ENCODE measurements at places on chromosomes 1 and 21. TPM values are rescaled to one million over a fixed set of nuclear protein-coding genes. Genes with fewer than 3 reads are reported as not detected.

GRCh38 chr1:235910357-235911299 lies 43.9 kb upstream of the LYST start:
- no peak overlapping the region for H3K4me3 ChIP-seq
- no peaks in the 10 kb centered on the region for H3K36me3 ChIP-seq
- peaks cover 4% of the 10 kb centered on the region for H3K4me1 ChIP-seq
- DNase-seq, result no peak

DNA sequence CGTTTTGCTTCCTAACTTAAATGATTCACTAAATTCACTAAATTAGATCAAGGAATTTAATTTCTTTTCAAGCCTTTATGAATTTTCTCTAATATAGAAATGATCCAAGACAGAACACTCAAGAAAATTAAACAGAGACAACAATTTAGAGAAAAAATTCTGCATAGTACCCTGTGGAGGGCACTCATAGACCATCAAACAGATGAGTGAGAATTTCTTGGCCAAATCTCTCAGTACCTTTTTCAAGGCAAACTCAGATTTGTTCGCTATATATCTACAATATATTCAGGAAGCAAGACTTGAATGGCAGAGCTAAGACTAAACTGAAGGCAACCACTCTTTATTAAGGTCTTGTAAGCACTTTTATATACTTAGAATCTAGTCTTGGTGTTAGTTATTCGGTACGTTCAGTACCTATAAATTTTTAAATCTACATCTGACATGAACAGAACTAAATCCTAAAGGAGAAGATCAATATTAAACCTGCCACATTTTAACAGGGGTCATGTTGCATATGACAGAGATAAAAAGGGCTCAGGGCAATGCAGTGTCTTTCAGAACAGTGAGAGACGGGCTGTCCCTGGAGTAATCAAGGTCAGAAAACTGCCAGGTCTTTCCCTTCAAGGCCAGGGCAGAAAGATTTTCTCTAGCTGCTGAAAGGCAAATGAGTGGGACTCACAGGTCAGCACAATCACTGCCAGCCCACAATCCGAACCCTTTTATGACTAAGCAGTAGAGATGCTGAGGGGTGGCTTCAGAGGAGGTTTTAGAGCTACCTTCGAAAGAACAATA lies 118.8 kb upstream of the TMPRSS15 start:
- no peaks in the 10 kb centered on the region for H3K27me3 ChIP-seq
- no peaks in the 10 kb centered on the region for H3K36me3 ChIP-seq
- H3K4me1 ChIP-seq, result no peaks in the 10 kb centered on the region
- no peak overlapping the region for H3K27ac ChIP-seq
- no peak for DNase-seq

DNA sequence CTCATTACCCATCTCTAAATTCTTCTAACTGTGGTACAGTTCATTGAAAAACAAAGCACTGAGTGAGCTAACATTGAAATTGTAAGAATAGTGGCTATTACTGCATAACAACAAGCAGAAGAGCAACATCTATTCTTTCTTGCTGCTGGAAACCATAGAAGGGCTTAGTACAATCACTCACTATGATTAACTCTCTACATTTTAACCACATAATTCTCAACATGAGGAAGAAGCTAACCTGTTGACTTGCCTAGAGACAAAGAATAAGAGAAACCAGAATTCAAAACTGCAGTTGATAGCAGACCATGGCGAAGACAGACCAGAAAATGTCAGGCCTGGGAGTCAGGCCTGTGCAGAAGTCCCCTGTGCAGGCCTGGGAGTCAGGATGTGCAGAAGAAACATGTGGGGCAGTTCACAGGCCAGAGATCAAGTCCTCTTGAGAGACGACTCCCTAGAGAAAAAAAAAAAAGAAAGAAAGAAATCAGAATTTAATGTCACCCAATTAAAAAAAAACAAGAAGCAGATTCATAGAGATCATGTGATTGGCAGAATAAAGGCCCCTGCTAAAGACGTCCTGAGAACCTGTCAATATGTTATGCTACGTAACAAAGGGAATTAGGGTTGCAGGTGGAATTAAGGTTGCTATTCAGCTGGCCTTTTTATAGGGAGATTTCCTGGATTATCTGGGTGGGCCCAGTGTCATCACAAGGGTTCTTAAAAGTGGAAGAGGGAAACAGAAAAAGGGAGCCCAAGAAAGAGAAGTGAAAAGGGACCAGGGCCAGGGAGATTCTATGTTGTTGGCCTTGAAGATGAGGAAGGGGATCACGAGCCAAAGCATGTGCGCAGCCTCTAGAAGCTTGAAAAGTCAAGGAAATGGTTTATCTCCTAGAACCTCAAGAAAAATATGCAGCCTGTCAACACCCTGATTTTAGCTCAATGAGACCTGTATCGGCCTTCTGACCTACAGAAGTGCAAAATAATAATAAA lies 94.9 kb downstream of the MRPL39 start:
- no peak overlapping the region for H3K4me3 ChIP-seq
- H3K27me3 ChIP-seq, result no peaks in the 10 kb centered on the region
- no peak overlapping the region for H3K27ac ChIP-seq
- H3K4me1 ChIP-seq, result peaks cover 11% of the 10 kb centered on the region
- no peak for DNase-seq

OLIG2 gene
- not detected for total RNA-seq

DNA sequence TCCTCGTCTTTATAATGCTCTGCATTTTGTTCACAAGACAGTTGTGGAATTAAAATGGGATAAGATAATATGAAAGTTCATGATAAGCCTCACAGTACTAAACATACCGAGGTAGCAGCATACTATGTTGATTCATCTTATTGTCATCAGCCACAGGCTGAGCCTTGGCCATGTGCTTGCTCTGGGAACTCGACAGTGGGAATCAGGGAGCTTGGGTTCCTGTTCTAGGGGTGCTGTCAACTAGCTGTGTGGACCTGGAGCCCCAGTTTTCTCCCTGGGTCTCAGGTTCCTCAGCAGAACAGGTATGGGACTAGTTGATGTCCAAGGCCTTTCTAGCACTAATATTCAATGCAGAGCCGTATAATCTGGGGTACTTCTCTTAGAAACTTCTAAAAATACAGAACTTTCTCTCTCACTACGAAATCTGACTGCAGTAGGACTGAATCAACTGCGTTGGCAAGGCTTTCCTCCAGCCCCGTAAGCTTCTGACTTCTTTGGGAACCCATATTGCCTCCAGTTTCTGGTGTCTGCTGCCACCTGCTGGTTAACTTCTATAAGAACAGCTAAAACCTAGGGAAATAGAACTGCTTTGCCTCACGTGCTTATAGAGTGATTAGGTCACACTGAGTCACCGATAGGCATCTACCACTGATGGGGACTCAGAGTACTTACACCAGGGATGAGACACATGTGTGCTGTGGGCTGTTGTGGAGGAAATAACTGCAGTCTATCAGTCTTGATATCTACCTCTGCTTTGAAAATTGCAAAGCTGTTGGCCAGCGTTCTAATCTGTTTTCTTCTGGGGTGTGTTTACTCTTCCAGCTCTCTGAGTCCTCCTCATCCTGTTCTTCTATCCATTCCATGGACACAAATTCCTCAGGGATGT lies 110.9 kb downstream of the RGL1 start:
- DNase-seq, result peak; percentile 83
- H3K27ac ChIP-seq, result no peak overlapping the region
- H3K27me3 ChIP-seq, result peaks cover 3% of the 10 kb centered on the region

DEPDC1 gene
- not detected for total RNA-seq

GRCh38 chr1:55926906-55927471 lies 652.4 kb downstream of the PLPP3 start:
- H3K4me1 ChIP-seq, result no peaks in the 10 kb centered on the region
- DNase-seq, result no peak
- H3K27me3 ChIP-seq, result no peaks in the 10 kb centered on the region
- H3K4me3 ChIP-seq, result no peak overlapping the region
- H3K27ac ChIP-seq, result no peak overlapping the region
- no peaks in the 10 kb centered on the region for H3K36me3 ChIP-seq

DNA sequence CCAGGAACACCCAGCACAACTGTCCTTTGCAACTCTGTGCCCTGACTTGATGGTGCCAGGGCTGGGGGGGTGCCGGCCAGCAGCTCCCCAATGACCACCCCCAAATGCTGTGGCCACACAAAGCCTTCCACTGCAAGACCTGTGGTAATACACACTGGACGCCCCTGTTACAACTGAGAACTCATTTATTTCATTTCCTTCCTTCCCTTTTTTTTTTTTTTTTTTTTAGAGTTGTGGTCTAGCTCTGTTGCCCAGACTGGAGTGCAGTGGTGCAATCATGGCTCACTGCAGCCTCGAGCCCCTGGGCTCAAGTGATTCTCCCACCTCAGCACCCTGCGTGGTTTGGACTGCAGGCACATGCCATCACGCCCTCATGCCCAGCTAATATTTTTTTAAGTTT lies 25.2 kb downstream of the TP73 start:
- H3K4me3 ChIP-seq, result peak overlapping the region; percentile 9
- DNase-seq, result peak; percentile 68
- H3K4me1 ChIP-seq, result peaks cover 52% of the 10 kb centered on the region
- H3K27me3 ChIP-seq, result no peaks in the 10 kb centered on the region
- no peaks in the 10 kb centered on the region for H3K36me3 ChIP-seq

DNA sequence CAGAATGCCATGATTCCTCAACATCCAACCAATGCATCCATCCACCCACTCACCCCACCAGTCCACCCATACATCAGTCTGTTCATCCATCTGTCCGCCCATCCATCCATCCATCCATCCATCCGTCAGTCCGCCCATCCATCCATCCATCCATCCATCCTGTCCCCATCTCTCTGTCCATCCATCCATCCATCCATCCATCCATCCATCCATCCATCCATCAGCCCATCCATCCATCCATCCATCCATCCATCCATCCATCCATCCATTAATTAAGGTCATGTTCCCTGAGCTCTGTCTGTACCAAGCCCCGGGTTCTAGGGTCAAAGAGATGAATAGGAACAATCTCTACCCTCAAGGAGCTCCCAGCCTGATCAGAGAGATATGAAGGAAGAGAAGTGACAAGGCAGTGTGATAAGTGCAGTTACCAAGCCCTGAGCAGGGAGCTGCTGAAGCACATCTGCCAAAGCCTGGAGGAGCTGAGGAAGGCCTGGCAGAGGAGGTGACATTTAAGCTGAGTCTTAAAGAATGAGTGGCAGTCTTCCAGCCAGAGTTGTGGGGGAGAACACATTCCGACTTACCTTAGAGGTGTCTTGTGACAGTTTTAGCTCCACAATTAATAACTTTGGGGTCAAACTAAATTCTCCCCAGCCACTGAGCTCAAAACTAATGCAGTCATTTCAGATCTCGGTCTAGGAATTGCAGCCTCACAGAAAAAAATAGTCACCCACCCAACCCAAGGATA lies 47.9 kb downstream of the GRIK3 start:
- DNase-seq, result no peak
- H3K27me3 ChIP-seq, result no peaks in the 10 kb centered on the region
- no peak overlapping the region for H3K4me3 ChIP-seq
- H3K27ac ChIP-seq, result no peak overlapping the region
- no peaks in the 10 kb centered on the region for H3K36me3 ChIP-seq

DNA sequence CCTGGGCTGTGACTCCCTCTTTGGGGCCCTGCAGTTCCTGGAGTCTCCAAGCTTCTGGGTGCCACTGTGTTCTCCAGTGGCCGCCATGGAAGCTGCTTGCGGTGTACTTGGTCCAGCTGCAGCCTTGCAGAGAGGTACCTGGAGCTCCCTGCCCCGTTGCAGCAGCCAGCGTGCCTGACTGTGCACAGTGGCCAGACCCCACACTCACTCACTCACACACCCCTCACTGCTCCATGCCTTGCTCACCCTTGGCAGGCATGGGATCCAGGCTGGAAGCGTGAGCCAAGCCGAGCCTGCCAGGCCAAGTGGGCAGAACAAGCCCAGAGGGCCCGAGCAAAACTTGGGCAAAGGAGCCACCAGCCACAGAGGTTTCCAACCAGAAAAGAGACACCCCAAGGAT lies 43.0 kb downstream of the MATN1 start:
- DNase-seq, result no peak
- no peak overlapping the region for H3K27ac ChIP-seq
- no peak overlapping the region for H3K4me3 ChIP-seq

DNA sequence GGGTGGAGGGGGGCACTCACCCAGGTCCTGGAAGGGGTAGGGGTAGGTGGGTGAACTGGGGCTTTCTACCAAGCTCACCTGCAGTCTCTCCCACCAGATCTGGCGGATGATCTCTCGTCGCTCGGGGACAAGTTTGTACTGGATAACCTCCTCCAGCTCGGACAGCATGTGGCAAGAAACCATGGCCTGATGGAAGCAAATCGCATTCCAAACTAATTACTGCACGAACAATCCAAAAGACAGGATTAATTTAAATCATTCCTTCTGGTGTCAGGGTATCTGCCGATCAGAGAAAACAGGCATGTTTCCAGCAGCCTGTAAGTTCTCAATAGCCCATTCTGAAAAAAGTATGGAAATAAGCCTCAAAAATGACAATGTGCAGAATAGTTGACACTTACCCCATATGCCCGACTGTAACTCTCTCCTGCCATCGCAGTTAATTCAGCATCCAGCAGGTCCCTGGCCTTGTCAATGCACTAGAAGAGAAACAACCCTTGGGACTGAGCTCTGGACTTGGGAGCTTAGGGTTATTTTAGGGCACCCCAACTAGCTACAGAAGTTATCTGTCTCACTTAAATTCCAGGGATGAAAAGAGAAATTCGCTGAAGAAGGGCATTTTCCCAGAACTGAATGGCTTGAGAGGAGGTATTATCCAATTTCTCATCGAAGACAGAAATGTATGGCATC lies 44.4 kb upstream of the ANGPTL7 start:
- no peak for DNase-seq
- no peaks in the 10 kb centered on the region for H3K4me1 ChIP-seq
- H3K36me3 ChIP-seq, result no peaks in the 10 kb centered on the region
- H3K27me3 ChIP-seq, result no peaks in the 10 kb centered on the region
- no peak overlapping the region for H3K4me3 ChIP-seq

DNA sequence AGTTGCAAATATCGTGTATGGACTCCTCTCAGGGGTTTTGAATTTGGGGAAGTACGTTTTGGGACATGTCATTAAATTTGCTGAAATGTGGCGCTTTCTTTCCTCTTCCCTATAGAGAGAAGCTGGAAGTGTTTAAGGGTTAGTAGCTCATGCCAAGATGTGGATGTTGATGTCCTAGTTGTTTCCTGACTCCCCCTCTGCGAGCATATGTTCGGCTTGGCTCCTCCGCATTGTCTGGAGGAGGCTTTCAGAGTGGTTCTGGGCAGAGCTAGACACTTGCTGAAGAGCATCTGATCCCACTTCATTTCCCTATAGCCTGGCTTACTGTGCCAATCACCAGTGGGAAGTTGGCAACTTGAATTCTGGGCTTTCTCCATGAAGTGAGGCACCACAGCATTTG lies 347.4 kb upstream of the B3GALT2 start:
- no peaks in the 10 kb centered on the region for H3K36me3 ChIP-seq
- no peak for DNase-seq
- no peaks in the 10 kb centered on the region for H3K27me3 ChIP-seq
- H3K4me3 ChIP-seq, result no peak overlapping the region
- H3K4me1 ChIP-seq, result peaks cover 18% of the 10 kb centered on the region

All from B cell (primary cell).